ENCODE measurements at places on chromosomes 1 and 21. TPM values are rescaled to one million over a fixed set of nuclear protein-coding genes. Genes with fewer than 3 reads are reported as not detected.
A peak's percentile ranks its signal among the peaks of the same experiment; 100 is the strongest.

FHL3 gene
- total RNA-seq = 12.7 TPM

GRCh38 chr1:32332290-32333079, 3.5 kb downstream of the MARCKSL1 start:
- H3K27me3 ChIP-seq = no peaks in the 10 kb centered on the region
- no peak overlapping the region for H3K4me3 ChIP-seq
- peaks cover 30% of the 10 kb centered on the region for H3K4me1 ChIP-seq
- peaks cover 25% of the 10 kb centered on the region for H3K36me3 ChIP-seq
- DNase-seq = no peak
- H3K27ac ChIP-seq = peak overlapping the region; percentile 30

DNA sequence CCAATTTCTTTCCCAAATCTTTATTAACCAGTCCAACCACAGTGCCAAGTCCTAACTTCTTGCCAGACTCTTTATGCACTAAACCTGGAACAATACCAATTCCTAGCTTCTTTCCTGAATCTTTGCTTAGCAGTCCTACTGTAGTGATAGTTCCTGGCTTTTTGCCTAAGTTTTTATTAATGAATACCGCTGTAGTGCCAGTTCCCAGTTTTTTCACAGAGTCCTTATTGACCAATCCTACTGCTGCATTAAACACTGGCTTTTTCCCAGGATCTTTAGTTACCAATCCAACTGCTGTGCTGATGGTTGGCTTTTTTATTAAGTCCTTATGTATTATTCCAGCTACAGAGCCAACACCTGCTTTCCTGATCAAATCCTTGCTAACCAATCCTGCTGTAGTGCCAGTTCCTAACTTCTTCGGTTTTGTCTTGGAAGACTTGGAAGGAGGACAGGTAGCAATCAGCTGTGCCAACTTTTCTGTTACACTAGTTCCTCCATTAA, 80.8 kb downstream of the ASH1L start:
- no peak overlapping the region for H3K27ac ChIP-seq
- DNase-seq = no peak

- no peaks in the 10 kb centered on the region for H3K4me1 ChIP-seq
- no peak overlapping the region for H3K27ac ChIP-seq
- H3K36me3 ChIP-seq = no peaks in the 10 kb centered on the region
- H3K27me3 ChIP-seq = no peaks in the 10 kb centered on the region
- DNase-seq = no peak
Observed at GRCh38 chr21:46125846-46126301, 28.0 kb downstream of the COL6A2 start.

GRCh38 chr1:55535724-55536544, 320.8 kb upstream of the USP24 start:
- DNase-seq = no peak
- H3K27ac ChIP-seq = no peak overlapping the region
- no peaks in the 10 kb centered on the region for H3K36me3 ChIP-seq
- peaks cover 2% of the 10 kb centered on the region for H3K27me3 ChIP-seq

- H3K36me3 ChIP-seq = no peaks in the 10 kb centered on the region
- H3K4me1 ChIP-seq = no peaks in the 10 kb centered on the region
- no peak overlapping the region for H3K4me3 ChIP-seq
- DNase-seq = no peak
- H3K27me3 ChIP-seq = peaks cover 4% of the 10 kb centered on the region
Observed at GRCh38 chr1:2449636-2450454, 26.2 kb upstream of the PLCH2 start.

DNA sequence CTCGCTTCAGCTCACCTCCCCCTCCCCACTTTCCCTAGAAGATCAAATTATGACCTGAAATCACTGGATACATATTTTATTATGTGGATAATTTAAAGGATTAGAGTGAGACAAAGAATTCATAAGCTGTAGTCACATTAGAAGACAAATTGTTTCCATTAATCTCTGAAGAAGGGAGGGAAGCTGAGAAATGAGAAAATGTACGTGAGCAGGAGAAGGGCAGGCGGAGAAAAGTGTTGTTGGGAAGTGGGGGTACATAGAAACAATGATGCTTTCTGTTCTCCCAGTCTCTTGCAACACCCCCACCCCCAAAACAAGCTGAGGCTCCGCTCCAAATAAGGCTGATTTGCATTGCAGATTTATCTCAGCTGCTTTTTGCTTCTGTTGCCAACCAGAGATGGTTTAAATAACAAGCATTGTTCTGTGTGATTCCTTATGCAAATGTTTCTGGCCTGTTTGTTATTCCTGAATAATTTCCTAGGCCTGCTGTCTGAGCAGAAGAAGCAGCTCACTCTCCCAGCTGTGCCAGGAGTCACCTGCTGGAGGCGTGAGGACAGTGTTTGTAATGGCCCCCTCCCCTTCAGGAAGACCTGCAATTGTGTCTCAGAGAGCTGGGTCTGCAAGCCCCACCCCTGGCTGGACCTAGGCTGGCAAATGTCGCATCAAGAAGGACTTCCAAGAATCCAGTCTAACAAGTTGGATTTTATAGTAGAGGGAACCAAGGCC, 121.8 kb upstream of the TNR start:
- no peaks in the 10 kb centered on the region for H3K36me3 ChIP-seq
- H3K4me1 ChIP-seq = no peaks in the 10 kb centered on the region
- H3K4me3 ChIP-seq = no peak overlapping the region
- H3K27me3 ChIP-seq = peaks cover 3% of the 10 kb centered on the region
- DNase-seq = no peak
- H3K27ac ChIP-seq = no peak overlapping the region

- no peak overlapping the region for H3K4me3 ChIP-seq
- no peak for DNase-seq
- H3K4me1 ChIP-seq = no peaks in the 10 kb centered on the region
- H3K27ac ChIP-seq = no peak overlapping the region
- no peaks in the 10 kb centered on the region for H3K36me3 ChIP-seq
- H3K27me3 ChIP-seq = no peaks in the 10 kb centered on the region
Observed at GRCh38 chr1:157517016-157517415, 35.3 kb downstream of the FCRL5 start.

DNA sequence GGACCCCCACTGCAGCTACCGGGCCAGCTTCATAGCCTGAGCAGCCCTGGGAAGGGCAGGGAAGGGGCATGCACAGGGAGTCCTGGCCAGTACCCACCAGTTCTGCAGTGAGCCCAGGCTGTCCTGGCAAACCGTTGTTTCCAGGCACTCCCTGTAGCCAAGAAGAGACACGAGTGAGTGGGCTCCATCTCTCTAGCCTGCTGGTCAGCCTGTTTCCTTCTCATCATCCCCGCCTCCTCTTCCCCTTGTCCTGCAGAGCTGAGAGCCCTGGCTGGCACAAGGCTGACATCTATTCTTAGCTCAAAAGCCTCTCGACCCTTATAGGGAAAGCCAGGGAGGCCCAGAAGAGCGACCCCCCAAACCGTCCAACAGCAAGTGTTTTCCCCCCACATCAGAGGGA, 28.7 kb downstream of the COL16A1 start:
- H3K36me3 ChIP-seq = no peaks in the 10 kb centered on the region
- H3K4me3 ChIP-seq = no peak overlapping the region
- no peak overlapping the region for H3K27ac ChIP-seq
